ENCODE measurements at places on chromosomes 4 and X. TPM values are rescaled to one million over a fixed set of nuclear protein-coding genes. Genes with fewer than 3 reads are reported as not detected.

DNA sequence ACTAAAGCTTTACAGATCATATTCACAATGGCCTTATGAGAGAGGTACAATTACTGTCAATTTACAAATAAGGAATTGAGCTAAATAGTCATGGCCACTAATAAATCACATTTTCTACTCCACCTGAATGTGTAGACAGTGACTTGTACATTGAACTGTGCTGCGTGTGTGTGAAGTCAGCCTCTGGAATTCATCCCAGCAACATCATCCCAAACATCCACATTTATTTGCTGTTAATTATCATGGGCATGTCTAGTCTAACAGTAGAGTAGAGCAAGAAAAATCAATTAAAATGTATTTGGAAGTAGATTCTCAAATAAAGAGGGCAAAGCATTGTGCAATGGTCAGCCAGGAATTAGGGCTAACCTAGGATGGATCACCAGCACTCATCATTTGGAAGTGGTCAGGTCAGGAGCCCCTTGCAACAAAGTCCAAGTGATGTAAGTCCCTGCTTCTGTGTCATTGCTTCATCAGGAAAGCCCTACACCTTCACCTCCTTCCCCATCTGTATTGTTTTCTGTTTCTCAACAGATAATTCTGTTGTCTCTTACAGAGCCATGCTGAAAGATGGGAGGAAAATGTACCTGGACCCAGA, 4.8 kb upstream of the PF4V1 start:
- H3K27ac ChIP-seq: no peak overlapping the region
- H3K36me3 ChIP-seq: no peaks in the 10 kb centered on the region
- H3K4me1 ChIP-seq: no peaks in the 10 kb centered on the region
- H3K27me3 ChIP-seq: no peaks in the 10 kb centered on the region

GRCh38 chr4:121049072-121049599, 23.2 kb downstream of the NDNF start:
- H3K4me1 ChIP-seq: no peaks in the 10 kb centered on the region
- H3K27ac ChIP-seq: no peak overlapping the region
- H3K4me3 ChIP-seq: no peak overlapping the region
- H3K36me3 ChIP-seq: no peaks in the 10 kb centered on the region
- DNase-seq: no peak
- H3K27me3 ChIP-seq: no peaks in the 10 kb centered on the region

DNA sequence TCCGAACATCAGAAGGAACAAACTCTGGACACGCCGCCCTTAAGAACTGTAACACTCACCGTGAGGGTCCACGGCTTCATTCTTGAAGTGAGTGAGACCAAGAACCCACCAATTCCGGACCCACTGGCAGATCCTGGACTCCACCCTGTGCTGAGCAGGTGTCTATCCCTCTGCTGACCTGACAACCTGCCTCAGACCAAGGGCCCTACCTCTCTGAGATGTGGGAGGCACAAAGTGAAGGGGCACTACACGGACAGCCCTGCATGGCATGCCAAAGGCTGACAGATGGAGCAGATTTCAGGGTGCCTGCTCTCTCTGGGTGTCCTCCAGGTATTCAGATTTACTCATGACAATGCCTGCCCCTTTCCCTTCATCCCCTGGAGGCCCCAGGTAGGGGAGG, 14.0 kb upstream of the HSFX1 start:
- H3K4me1 ChIP-seq: no peaks in the 10 kb centered on the region
- H3K27me3 ChIP-seq: no peaks in the 10 kb centered on the region
- no peaks in the 10 kb centered on the region for H3K36me3 ChIP-seq
- DNase-seq: peak; percentile 54

DNA sequence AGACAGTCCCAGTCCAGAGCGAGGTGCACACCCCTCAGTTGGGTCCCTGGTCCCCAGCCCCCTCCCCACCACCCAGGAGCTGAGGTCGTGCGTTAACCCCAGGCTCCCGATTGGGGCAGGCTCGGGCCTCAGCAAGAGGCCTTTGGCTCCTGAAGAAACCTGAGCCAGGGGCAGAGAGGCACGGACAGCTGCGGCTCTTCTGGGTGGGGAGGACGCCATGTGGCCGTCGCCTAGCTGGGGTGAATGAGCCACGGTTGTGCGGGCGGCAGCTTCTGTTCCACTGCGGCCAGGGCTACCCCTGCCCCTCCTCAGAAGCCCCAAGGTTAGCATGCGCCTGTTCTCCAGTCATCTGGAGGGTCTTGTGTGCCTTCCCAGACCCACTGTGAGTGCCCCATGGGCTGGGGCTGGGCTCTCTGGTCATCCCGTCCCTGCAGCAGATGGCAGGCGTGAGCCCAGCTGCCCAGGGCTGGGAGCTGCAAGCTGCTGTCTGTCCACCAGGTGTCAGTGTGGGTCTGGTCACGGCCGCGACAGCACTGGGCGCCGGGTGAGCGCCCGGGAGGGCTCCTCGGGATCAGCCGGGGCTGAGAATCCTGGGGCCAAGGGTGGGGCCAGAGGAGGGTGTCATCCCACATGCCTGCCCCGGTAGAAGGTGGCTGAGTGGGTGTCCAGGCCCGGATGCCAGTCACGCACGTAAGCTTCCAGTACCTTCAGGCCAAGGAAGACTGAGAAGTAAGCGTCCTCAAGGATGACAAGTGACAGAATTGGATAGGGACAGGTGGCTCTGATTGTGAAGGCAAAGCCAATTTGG, 21.9 kb downstream of the ATP2B3 start:
- no peaks in the 10 kb centered on the region for H3K4me1 ChIP-seq
- H3K36me3 ChIP-seq: no peaks in the 10 kb centered on the region
- H3K4me3 ChIP-seq: no peak overlapping the region

Gene CT47A7
- total RNA-seq: not detected

Gene CDS1
- total RNA-seq: 0.48 TPM

GRCh38 chr4:78119698-78120097, 62.6 kb downstream of the FRAS1 start:
- H3K4me3 ChIP-seq: no peak overlapping the region
- no peaks in the 10 kb centered on the region for H3K4me1 ChIP-seq
- H3K27ac ChIP-seq: no peak overlapping the region
- H3K27me3 ChIP-seq: peaks cover 1% of the 10 kb centered on the region
- no peak for DNase-seq
- H3K36me3 ChIP-seq: no peaks in the 10 kb centered on the region

DNA sequence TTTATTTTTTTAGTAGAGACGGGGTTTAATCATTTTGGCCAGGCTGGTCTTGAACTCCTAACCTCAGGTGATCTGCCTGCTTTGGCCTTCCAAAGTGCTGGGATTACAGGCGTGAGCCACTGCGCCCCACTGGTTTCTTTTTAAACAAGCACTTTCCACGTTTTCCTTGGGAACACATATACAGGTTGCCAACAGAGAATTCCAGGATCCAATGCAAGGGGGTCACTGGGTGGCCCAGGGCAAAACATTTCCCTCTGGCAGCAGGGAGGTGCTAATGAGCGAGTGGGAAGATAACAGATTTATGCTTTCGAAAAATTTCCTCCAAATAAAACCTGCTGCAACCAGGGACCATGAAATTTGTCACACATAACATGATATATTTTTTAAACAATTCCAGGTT, 41.1 kb downstream of the ADRA2C start:
- no peak overlapping the region for H3K27ac ChIP-seq
- H3K4me3 ChIP-seq: no peak overlapping the region
- DNase-seq: peak; percentile 15
- no peaks in the 10 kb centered on the region for H3K36me3 ChIP-seq
- H3K4me1 ChIP-seq: no peaks in the 10 kb centered on the region

Gene TMPRSS11B
- total RNA-seq: not detected

Gene FHDC1
- total RNA-seq: 0.88 TPM

DNA sequence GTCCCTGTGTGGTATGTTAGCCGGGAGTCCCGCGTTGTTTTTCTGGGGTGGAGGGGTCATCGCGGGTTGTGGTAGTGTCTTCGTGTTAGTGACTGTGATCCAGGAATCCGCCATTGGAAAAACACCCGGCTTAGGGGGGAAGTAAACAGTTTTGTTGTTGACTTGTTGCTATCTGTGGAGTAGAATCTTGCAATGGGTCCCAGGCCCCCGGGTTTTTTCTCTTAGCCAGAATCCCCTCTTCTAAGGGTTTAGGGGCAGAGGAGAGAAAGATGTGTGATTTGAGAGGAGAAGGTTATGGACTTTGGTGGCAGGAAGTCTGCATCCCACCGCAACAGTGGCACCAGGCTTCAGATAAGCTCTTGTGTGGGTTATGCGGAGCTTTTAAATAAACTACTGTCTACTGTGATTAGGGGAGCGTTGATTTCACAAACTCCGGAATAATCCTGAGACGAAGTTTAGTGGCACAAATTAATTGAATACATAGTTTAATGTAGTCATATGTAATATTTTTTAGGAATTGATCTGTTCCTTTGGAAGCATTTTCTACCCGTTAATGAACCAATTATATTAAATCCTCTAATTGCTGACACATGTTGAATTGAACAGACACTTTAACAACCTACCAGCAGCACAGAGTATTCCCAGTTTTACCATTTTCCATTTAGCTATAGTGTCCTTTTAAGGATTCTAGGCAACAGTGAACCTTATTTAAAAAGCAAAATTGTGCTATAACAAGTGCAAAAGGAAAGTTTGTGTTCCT, 1.4 kb downstream of the DDX3X start:
- peak overlapping the region; percentile 9 for H3K27ac ChIP-seq
- no peak for DNase-seq
- H3K36me3 ChIP-seq: no peaks in the 10 kb centered on the region

GRCh38 chr4:96483308-96484030, 643.6 kb downstream of the PDHA2 start:
- no peaks in the 10 kb centered on the region for H3K36me3 ChIP-seq
- no peak overlapping the region for H3K27ac ChIP-seq
- H3K4me3 ChIP-seq: no peak overlapping the region
- no peak for DNase-seq
- no peaks in the 10 kb centered on the region for H3K4me1 ChIP-seq

- no peaks in the 10 kb centered on the region for H3K4me1 ChIP-seq
- no peak overlapping the region for H3K27ac ChIP-seq
- no peak overlapping the region for H3K4me3 ChIP-seq
- H3K27me3 ChIP-seq: no peaks in the 10 kb centered on the region
Observed at GRCh38 chrX:139924069-139924695, 8.7 kb downstream of the ATP11C start.

DNA sequence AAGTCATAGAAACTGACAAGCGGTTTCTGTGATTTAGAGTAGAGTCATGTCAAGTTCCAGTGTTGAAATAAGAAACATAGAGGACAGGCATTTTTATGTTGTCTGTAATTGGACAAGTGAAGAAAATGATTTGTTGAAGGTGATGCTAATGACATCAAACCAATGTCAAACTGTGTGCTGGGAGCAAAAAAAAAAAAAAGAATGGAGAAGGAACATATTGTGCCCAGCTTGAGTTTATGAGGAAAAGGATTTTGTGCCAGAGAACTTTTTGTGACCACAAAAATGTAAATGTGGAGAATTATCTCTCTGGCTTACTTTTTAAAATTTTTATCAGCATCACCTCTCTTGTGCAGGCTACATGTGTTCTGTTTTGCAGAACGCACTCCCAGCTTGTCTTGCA, 495.7 kb downstream of the RAPGEF2 start:
- H3K4me1 ChIP-seq: no peaks in the 10 kb centered on the region
- no peaks in the 10 kb centered on the region for H3K27me3 ChIP-seq
- no peaks in the 10 kb centered on the region for H3K36me3 ChIP-seq
- H3K4me3 ChIP-seq: no peak overlapping the region

DNA sequence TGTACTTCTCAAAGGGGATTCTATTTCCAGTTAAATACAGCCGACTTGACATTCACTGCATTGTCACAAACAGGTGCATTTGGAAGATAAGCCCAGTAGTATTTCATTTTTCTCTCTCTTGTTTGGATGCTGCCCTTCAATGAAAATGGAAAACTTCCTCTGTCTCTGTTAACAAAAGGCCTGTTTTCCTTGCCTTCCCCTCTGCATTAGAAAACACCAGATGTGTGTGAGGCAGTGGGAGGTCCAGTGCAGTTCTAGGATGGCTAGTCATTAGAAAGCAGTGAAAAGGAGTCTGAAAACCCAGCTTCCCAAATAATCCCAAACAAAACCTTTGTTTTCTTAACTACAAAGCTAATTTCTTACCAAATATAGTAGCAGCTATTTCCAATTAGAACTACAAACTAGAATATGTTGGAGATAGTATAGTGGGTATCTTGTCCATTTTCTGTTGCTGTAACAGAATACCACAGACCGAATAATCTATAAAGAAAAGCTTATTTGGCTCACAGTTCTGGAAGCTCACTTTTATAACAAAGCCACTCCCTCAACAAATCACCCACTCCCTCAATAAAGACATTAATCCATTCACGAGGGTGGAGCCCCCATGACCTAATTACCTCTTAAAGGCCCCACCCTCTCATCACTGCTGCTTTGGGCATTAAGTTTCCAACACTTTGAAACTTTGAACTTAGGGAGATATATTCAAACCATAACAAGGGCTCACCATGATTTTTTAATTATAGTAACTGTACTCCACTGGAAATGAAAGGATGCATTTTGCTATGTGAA, 452.1 kb upstream of the RPS6KA3 start:
- DNase-seq: no peak
- no peaks in the 10 kb centered on the region for H3K4me1 ChIP-seq
- no peaks in the 10 kb centered on the region for H3K27me3 ChIP-seq
- H3K36me3 ChIP-seq: no peaks in the 10 kb centered on the region
- H3K4me3 ChIP-seq: no peak overlapping the region
- H3K27ac ChIP-seq: no peak overlapping the region

DNA sequence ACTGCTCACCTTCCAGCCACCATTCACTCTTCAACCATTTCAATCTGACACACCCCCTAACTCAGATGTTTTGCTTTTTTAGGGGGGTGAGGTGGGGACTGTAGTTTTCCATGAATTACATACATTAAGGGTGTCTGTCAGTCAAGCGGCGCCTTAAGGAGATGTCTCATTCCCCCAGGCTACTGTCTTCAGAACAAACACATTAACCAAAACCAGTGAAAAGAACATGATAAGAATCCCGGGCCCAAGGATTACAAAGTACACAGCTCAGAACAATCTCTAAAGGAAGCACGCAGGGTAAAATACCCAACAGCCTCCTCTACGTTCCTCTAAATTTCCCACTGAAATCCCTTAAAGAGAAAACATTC, 62.5 kb upstream of the IRF2 start:
- H3K4me1 ChIP-seq: no peaks in the 10 kb centered on the region
- no peak for DNase-seq
- H3K27ac ChIP-seq: peak overlapping the region; percentile 32
- peak overlapping the region; percentile 85 for H3K4me3 ChIP-seq

Gene OTC
- 0.23 TPM for total RNA-seq

- no peaks in the 10 kb centered on the region for H3K4me1 ChIP-seq
- no peak for DNase-seq
- H3K36me3 ChIP-seq: no peaks in the 10 kb centered on the region
- H3K27ac ChIP-seq: no peak overlapping the region
Observed at GRCh38 chrX:15546745-15547144, 46.1 kb downstream of the BMX start.

Gene RWDD4
- 17.3 TPM for total RNA-seq

Gene SMIM43
- not detected for total RNA-seq

- no peaks in the 10 kb centered on the region for H3K36me3 ChIP-seq
- H3K4me3 ChIP-seq: no peak overlapping the region
- no peak overlapping the region for H3K27ac ChIP-seq
Observed at GRCh38 chrX:131827935-131828334, 195.2 kb upstream of the STK26 start.

DNA sequence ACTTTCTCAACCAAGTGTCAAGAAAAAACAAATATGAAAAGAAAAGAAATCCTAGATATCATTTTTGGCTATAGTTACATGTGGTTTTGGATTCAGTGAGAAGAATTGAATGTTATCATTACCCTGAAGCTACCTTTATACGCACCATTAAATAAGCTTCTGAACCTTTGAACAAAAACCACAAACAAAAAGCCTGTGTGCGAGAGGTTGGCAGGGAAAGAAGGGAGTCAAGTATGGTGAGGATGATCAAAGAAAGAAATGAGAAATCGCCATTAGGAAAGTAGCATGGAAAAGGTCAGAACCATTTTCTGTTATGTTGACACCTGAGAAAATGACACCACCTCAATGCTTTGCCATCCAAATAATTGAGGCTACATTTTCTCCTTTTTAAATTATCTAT, 1.2 kb upstream of the SLC7A11 start:
- H3K27me3 ChIP-seq: no peaks in the 10 kb centered on the region
- H3K4me1 ChIP-seq: no peaks in the 10 kb centered on the region
- DNase-seq: no peak
- H3K27ac ChIP-seq: no peak overlapping the region
- H3K36me3 ChIP-seq: no peaks in the 10 kb centered on the region

Measured in aorta (tissue), 5 donors.